ENCODE measurements at places on chromosomes 5 and 9.

DNA sequence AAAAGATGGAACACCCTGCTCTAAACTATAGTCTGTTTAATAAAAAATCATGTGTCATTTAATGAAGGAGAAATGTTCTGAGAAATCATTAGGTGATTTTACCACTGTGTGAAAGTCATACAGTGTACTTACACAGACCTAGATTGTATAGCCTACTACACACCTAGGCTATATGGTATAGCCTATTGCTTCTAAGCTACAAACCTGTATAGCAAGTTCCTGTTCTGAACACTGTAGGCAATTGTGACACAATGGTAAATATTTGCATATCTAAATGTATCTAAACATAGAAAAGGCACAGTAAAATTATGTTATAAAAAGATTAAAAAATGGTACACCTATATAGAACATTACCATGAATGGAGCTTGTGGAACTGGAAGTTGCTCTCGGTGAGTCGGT is 40.6 kb downstream of the EFNA5 start:
- DNase-seq: no peak

- no peak for DNase-seq
Observed at GRCh38 chr5:134595458-134595838, 37.2 kb downstream of the SAR1B start.

DNA sequence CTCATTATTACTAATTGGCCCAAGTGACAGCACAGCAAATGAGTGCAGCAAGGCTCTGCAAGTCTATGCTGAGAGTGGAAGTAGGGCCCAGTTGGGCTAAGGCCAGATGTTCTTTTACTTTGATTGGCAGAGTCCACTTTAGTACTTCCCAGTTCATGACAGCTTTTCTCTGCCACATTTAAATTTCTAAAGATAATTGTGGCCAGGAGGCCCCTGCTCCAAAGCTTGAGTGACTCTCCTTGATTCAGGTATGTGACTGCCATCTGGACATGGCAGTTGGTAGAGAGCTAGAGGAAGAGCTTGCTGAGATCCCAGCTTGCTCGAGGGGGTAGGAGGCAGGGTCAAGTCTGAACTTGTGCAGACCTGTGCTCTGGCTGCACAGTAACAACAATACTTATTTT is 154.1 kb downstream of the CARTPT start:
- no peak for DNase-seq

- DNase-seq: peak; percentile 59
Observed at GRCh38 chr9:133163504-133164172, at the start of gene GBGT1. TSS of gene GBGT1 (minus strand) at chr9:133163914. CDS start at chr9:133162412, 1,502 bp downstream.

DNA sequence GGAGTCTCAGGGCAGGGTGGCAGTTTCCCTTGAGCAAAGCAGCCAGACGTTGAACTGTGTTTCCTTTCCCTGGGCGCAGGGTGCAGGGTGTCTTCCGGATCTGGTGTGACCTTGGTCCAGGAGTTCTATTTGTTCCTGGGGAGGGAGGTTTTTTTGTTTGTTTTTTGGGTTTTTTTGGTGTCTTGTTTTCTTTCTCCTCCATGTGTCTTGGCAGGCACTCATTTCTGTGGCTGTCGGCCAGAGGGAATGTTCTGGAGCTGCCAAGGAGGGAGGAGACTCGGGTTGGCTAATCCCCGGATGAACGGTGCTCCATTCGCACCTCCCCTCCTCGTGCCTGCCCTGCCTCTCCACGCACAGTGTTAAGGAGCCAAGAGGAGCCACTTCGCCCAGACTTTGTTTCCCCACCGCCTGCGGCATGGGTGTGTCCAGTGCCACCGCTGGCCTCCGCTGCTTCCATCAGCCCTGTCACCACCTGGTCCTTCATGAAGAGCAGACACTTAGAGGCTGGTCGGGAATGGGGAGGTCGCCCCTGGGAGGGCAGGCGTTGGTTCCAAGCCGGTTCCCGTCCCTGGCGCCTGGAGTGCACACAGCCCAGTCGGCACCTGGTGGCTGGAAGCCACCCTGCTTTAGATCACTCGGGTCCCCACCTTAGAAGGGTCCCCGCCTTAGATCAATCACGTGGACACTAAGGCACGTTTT is 3.5 kb upstream of the PHYHD1 start:
- no peak for DNase-seq

- DNase-seq: no peak
Observed at GRCh38 chr5:176900780-176901204, 1.6 kb upstream of the HK3 start.

DNA sequence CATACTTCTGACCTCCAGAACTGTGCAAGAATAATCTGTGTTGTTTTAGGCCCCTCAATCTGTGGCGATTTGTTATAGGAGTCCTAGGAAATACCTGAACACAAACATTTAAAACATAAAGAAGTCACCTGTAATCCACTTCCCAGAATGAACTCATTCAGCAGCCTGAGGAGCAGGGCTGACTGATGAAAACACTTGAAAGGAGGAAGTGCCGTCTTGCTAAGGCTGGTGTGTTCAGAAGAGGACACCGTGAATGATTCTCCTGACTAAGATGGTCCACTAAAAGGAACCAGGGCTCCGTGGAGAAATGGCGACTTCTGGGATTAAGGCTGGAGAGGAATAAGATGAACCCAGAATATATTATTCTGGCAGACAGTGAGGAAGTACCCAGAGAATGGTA is 18.7 kb upstream of the MARCHF6 start:
- DNase-seq: no peak

DNA sequence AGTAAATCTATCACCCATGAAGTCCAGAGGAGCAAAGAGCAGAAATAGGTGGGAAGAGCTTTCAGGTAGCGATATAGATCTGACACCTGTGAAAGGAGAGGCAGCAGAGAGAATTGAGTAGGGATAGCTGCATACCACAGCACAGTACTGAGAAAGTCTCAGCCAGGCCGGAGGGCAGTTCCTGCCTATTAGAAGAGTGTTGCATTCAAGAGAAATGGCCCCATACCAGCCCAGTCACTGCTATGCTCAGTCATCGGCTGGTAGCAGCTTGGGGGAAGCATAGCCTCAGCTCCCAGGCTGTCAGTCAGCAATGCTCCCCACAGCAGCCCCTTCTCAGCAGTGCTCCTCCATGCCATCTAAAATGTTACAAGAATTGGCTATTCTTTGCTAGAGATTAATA is 285.1 kb upstream of the CDH6 start:
- DNase-seq: no peak

DNA sequence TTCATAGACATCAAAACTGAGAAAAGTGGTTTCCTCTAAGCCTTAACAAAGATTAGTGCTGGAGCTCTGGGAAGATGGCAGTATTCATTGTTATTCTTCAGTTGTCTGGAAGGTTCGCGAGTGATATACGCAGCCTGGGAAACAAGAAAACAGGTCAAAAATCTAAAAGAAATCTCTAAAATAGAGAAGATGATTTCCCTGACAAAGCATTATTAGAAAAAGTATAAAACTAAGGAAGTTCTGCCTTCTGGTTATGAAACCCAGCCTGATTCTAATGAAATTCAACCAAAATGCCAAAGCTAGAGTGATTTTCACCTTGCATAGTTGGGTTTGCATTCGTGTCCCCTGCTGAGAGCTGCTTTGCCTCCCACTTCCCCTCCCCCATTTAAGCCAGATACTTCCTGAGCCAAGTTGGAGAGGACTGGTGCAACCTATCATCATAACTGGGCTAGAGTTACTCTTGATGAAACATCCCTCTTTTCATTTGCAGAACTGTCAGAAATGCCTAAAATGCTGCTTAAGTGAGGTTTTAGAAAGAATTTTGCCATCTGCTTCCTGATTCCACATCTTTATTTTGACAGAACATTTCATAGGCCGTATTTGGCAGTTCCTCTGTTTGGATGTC is 48.4 kb downstream of the NDFIP1 start:
- DNase-seq: no peak

DNA sequence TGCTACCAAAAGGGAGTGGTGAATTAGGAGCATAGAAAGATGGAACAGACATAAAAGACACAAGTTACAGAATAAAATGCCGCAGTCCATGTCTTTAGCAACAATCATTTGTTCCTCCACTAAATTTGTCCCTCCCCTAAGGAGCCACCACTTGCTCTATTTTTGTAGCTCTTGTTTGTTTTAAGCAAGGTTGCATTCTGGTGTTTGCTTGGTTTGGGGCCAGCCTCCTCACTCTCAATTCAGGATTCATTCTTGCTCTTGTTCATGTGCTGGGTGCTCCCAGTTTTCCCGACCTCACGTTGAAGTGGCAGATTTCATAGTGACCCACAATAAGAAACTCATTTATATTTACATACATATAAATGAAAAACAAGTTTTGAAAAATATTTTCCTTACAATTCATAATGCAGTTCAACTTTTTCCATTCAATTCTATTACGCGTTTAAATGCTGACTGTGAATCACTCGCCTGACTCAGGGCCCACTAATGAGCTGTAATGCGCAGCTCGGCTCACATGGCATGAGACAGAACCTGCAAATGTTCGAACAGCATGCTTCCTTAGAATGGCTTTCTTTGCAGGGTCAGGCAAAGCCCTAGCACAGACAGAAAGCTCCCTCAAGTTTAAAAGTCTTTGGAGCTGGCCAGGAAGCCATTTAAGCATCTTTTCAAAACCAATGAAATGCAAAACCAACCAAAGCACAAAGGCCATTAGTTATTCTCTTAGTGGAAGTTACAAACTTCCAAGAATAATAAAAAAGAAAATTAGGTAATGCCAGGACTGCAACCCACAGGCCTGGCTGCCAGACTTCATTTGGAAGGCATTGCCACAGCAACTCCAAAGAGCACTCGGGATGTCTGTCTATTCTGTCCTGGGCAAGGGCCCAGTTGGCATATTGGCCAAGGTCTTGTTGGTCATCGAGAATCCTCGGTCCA is 41.7 kb downstream of the RETREG1 start:
- DNase-seq: no peak

DNA sequence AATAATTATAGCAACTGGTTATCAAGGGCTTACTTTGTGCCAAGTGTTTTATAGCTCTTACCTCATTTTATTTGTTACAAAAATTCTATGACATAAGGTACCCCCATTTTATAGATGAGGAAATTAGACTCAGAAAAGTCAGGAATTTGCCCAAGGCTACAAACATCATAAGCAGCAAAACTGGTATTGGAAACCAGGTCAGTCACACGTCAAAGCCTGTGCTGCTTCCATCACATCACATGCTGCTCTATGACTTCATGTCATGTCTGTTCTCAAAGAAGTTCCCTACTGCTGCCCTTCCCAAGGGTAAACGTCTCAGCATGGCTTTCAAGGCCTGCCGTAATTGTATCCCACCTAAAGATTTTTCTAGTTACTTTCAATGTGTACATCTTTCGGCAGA is 6.9 kb upstream of the KIF2A start:
- DNase-seq: no peak

GRCh38 chr5:69364414-69364813 is 4.9 kb downstream of the AK6 start:
- DNase-seq: peak; percentile 2

- DNase-seq: no peak
Observed at GRCh38 chr9:133968966-133969617, 23.0 kb downstream of the VAV2 start.

DNA sequence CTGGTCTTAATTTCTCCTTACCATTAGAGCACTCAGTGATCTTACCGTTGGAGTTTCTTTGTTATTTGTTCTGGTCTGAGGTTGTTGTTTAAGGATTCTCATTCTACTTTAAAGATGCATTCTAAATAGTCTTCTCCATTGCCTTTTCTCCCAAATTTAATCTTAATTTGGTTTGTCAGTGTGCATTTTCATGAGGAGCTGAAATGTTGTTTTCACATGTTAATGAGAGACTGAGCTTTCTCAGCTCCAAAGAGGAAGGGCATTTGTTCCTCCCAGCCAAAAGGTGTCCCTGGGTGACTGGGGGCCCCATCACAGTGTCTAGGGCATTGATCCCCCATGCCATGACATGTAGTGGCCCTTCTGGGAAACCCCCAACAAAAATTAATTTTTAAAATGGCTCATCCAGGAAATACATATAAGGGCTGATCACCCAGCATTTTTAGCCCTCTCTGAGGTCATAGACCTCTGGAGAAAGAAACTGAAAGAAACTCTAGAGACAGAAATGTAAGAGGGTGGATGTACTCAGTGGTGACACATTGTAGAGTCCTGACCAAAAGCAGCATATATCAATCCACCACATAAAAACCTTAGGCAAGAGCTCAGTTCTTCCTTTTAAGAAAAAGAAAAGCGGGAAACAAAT is 240.4 kb upstream of the RAI14 start:
- DNase-seq: no peak

GRCh38 chr9:79490657-79491248 is 81.0 kb upstream of the TLE4 start:
- DNase-seq: no peak

DNA sequence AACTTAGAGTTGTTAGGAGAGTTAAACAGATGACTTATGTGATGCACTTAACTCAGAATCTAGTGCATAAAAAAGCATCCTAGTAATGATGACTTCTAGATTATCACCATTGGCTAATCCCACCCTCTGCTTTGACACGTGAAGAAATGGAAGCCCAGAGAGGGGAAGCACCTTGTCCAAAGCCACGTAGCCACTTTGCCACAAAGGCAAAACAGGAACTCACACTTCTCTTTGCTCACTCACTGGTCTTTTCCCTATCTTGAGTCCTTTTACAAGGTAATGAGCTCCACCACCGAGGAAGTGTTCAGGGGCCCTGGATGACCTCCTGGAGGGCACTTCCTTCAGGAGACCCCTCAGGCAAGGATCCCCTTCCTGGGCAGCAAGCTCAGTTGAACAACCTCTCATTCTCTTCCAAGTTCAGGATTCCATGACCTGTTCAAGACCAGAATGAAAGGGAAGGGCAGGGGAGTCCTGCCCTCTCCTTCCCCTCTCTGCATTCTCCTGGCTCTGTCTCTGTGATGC is 89.7 kb downstream of the HRH2 start:
- DNase-seq: no peak

DNA sequence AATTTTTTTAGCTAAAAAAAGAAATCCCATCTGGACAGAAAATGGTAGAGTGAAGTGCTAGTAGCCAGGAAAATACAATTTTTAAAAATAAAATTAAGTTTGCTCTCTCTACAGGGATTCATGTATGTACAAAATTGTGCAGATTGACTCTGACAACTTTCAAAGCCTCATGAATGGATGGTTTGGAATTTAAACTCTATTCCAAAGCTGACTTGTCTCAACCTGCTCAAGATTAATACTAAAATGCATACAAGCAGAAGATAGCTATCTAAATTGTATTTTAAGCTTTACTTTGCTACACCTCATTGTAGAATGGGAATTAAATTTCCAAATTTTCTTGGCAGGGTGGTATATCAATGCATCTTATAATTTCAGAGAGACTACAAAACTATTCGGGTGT is 257.6 kb downstream of the RFX3 start:
- DNase-seq: no peak

DNA sequence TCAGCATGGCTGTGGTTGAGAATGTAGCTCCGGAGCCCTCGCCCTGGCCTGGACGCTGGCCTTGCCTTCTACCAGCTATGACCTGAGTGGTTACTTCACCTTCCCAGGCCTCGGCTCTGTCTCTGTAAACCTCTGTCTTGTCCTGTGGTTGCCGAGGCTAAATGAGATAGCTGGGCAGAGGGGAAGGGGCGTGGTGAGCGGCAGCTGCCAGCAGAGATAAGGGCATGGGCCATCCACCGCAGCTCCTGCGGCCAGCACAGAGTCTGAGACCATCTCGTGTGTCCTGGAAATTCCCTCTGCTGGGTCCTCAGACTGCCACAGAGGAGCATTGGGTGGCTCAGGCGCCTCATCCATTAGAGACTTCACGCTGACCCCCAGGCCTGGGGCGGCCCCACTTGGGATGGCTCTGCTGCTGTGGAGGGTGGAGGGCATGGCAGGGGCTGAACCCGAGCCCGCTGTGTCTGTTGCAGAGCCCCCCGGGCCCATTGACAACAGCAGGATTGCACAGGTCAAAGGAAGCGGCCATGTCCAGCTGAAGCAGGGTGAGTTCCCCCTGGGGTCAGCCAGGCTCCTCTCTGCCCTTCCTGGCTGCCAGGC is 43.9 kb downstream of the USP20 start:
- no peak for DNase-seq
